ENCODE measurements at places on chromosomes 4 and X. TPM values are rescaled to one million over a fixed set of nuclear protein-coding genes. Genes with fewer than 3 reads are reported as not detected.

Gene JCHAIN
- not detected for total RNA-seq

Gene TBC1D9
- total RNA-seq: 17.4 TPM

Gene PNCK
- total RNA-seq: not detected

Gene GLOD5
- total RNA-seq: not detected

Gene FHIP1A
- total RNA-seq: 19.8 TPM

Gene ARHGAP4
- total RNA-seq: 2.3 TPM

Gene CYSLTR1
- 0.16 TPM for total RNA-seq

Gene NDUFC1
- 86.1 TPM for total RNA-seq

DNA sequence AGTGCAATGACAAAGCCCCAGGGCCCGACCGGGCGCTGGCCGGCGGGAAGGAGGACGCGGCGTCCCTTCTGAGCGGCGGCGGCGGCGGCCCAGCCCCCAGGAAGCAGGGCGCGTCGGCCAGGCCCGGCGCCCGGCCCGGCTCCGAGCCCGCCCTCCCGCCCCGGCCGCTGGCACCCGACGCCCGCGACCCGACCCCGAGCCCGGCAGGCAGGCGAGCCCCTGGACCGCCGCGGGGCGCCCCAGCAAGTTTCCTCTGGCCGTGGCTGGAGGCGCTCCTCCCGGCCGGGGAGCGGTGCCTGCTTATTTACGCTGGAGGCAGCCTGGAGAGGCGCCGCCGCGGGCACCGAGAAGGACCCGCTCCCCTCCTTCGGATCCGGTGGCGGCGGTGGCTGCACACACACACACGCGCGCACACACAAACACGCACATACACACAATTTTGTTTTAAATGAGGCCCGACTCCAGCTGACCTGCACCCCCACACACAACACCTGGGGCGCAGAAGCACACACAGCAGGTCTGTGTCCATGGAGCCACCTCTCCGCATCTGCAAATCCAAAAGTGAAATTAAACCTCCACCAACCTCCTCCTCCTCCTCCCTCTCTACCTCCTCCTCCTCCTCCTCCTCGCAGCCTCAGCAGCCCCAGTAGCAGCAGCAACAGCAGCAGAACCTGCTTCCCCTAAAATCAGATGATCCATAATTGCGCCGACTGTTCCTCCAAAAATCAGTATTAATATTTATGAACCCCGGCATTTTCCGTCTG is 669 bp downstream of the IRF2 start:
- peak; percentile 44 for DNase-seq
- H3K4me3 ChIP-seq: peak overlapping the region; percentile 99
- peaks cover 23% of the 10 kb centered on the region for H3K4me1 ChIP-seq

DNA sequence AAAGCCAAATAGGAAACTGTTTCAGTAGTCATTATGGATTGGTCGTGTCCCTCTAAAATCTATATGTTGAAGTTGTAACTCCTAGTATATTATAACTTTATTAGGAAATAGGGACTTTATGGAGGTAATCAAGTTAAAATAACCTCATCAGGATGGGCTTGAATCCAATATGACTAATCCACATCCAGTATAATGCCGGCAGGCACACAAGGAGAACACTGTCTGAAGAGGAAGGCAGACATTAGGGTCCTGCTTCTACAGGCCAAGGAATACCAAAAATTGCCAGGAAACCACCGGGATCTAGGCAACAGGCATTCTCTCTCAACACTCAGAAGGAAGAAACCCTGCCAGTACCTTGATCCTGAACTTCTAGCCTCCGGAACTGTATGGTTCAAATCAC is 130.3 kb downstream of the ATP10D start:
- DNase-seq: peak; percentile 20
- peaks cover 5% of the 10 kb centered on the region for H3K36me3 ChIP-seq
- H3K27ac ChIP-seq: no peak overlapping the region
- H3K4me3 ChIP-seq: no peak overlapping the region
- H3K27me3 ChIP-seq: no peaks in the 10 kb centered on the region

DNA sequence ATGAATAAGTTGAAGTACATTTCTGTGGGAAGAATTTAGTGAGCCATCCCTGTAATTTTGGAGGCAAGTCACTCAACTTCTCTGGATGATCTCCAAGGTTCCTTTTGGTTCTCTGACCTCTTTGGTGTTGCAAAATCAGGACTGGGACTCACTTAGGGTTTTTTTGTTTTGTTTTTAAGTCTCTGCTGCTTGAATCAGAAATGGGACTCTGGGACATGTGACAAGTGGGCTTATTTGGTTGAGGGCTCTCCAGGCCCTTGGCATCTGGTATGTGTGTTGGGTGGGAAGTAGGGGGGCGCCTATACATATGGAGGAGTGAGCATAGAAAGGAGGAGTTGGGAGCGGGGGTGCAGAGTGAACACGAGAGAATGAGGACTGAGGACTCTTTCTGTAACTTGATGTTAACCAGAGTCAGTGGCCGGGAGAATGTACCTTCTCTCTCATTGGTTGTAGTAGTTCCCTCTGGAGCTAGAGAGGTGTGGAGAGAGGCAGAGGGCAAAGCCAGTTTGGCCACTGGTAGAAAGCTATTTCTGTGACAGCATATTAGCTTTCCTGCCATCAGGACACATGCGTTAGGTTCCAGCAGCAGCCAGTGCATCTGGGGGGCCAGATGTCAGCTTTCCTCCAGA is 1.9 kb downstream of the ARHGAP10 start:
- H3K4me3 ChIP-seq: peak overlapping the region; percentile 86
- no peaks in the 10 kb centered on the region for H3K27me3 ChIP-seq
- H3K4me1 ChIP-seq: peaks cover 28% of the 10 kb centered on the region

GRCh38 chr4:39470402-39470801 is 11.5 kb downstream of the LIAS start:
- H3K4me3 ChIP-seq: no peak overlapping the region
- H3K36me3 ChIP-seq: peaks cover 70% of the 10 kb centered on the region
- H3K27me3 ChIP-seq: no peaks in the 10 kb centered on the region
- H3K27ac ChIP-seq: no peak overlapping the region
- DNase-seq: no peak

- H3K4me1 ChIP-seq: no peaks in the 10 kb centered on the region
- peak; percentile 4 for DNase-seq
- H3K27ac ChIP-seq: no peak overlapping the region
- H3K36me3 ChIP-seq: no peaks in the 10 kb centered on the region
These were observed 431.2 kb upstream of the FAM47C start for GRCh38 chrX:36577006-36577405.

DNA sequence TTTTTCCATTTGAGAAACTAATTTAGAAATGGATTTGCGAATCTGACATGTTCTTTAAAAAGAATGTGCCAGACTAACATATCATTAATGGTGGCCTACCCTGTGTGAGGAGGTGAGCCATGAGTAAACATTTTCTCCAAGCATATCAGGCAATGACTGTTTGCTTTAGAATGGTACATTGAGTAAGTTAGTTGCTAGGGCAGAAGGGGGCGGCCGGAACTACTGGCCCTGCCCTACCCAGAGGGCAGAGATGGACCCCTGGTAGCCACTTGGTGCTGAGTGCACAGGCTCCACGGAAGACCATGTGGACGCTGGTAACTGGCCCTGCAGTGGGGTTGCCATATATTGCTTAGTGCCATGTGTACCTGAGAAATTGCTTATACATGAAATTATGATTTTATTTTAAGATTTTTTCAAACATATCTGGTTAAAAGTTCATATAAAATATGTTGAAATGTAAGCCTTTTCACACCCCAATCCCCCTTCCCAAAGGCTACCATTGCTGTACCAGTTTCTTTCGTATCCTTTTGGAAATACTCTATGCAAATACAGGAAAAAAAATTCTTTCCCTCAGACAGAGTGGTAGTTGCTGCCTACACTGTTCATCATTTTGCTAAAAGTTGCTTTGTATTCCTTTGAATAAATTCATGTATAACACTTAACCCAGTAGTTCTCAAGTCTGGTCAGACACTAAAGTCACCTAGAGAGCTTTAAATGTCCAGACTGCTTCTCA is 8.8 kb downstream of the FNIP2 start:
- no peak overlapping the region for H3K27ac ChIP-seq
- no peaks in the 10 kb centered on the region for H3K27me3 ChIP-seq
- no peaks in the 10 kb centered on the region for H3K36me3 ChIP-seq

- no peaks in the 10 kb centered on the region for H3K36me3 ChIP-seq
- no peaks in the 10 kb centered on the region for H3K27me3 ChIP-seq
- no peak for DNase-seq
- H3K27ac ChIP-seq: no peak overlapping the region
- no peaks in the 10 kb centered on the region for H3K4me1 ChIP-seq
- H3K4me3 ChIP-seq: no peak overlapping the region
These were observed 368.8 kb downstream of the ANKRD50 start for GRCh38 chr4:124343661-124344171.

DNA sequence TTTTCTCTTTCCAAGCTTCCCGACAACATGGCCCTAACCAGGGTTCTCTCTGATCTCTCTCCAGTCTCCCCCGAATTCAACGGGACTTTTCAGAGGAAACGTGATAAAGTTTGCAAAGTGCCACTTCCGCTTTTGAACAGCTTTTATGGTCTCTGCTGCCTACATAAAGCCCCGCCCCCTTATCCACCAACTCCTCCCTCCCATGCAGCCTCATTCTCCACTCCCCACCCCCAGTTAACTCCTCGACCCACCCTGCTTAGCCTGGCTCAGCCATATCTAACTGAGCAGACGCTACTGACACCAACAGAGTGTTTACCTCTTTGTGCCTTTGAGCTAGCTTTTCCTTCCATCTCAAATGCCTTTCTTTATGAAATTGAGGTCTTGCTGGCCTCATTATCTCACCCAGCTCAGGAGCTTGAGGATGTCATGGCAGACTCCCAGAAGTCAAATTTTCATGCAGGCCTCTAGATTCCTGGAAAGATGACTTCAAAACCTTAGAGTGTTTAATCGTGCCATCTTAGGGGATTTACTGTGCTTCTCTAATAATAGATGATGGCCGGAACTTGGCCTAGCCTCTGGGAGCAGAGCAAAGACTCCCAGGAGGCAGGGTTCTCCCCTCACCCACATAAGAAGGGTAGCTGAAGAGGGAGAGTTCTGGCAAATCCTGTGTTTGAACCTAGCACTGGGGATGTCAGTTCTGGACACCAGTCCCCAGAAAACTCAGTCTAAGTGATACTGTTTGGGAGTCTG is 606.0 kb downstream of the BCOR start:
- no peak for DNase-seq
- no peaks in the 10 kb centered on the region for H3K36me3 ChIP-seq
- H3K27me3 ChIP-seq: peaks cover 79% of the 10 kb centered on the region
- no peak overlapping the region for H3K27ac ChIP-seq

DNA sequence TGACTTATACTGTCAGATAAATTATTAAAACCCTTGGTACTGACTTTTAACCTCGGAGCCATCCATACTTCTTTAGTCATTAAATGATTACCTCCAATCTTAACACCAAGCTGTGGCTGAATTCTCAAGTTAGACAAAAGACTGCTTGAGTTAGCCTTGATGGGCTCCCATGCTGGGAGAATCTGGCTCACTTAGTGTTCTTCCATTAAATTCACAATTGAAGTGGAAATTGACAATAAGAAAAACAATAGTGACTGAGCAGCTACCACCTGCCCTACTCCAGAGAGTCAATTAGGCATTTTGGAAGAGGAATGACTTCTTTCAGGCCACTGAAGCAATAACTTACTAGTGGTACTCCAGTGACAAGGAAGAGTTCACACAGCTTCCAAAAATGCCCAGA is 503.0 kb upstream of the CPXCR1 start:
- no peak for DNase-seq
- H3K36me3 ChIP-seq: no peaks in the 10 kb centered on the region
- H3K27me3 ChIP-seq: no peaks in the 10 kb centered on the region
- no peak overlapping the region for H3K4me3 ChIP-seq

- H3K27ac ChIP-seq: no peak overlapping the region
- DNase-seq: no peak
- no peak overlapping the region for H3K4me3 ChIP-seq
- H3K4me1 ChIP-seq: peaks cover 17% of the 10 kb centered on the region
These were observed 10.6 kb downstream of the G3BP2 start for GRCh38 chr4:75662626-75663025.

DNA sequence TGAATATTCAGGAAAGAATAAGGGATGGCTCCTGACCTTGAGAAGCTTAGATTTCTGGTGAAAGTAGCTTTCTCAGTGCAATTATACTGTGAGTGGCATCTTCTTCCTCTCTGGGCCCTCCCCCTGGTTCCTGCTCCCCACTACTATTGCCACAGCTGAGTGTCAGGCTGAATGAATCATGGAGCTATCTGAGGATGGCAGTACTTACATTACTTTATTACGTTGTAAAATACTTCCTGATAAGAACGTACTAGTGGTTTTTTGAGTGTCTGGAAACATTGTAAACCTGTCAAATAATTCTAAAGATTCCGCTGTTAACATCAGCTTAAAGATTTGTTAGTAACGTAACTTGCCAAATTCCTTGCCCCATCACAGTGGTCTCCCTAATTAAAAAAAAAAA is 36.2 kb downstream of the ARHGAP10 start:
- peaks cover 34% of the 10 kb centered on the region for H3K4me1 ChIP-seq
- no peaks in the 10 kb centered on the region for H3K36me3 ChIP-seq
- H3K4me3 ChIP-seq: no peak overlapping the region
- H3K27me3 ChIP-seq: no peaks in the 10 kb centered on the region
- H3K27ac ChIP-seq: no peak overlapping the region
- DNase-seq: peak; percentile 57

DNA sequence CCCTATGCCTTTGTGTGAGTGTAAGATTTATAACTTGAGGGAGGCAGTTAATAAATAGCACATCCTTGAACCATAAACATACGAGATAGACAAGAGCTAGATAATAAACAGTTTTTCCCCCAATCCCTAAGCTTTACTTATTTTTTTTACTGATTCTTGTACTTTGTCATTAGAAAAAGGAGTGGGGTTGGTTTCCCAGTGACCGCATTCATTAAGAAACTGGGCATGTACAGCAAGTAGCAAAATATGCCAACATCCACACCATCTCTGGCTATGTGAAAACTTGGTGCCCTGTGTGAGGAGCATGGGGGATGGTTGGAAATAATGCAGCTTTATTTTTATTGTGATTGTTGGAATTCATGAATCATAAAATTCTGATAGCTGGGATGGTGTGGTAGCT is 176.2 kb downstream of the CBR4 start:
- DNase-seq: no peak
- peak overlapping the region; percentile 93 for H3K4me3 ChIP-seq
- peaks cover 56% of the 10 kb centered on the region for H3K36me3 ChIP-seq

DNA sequence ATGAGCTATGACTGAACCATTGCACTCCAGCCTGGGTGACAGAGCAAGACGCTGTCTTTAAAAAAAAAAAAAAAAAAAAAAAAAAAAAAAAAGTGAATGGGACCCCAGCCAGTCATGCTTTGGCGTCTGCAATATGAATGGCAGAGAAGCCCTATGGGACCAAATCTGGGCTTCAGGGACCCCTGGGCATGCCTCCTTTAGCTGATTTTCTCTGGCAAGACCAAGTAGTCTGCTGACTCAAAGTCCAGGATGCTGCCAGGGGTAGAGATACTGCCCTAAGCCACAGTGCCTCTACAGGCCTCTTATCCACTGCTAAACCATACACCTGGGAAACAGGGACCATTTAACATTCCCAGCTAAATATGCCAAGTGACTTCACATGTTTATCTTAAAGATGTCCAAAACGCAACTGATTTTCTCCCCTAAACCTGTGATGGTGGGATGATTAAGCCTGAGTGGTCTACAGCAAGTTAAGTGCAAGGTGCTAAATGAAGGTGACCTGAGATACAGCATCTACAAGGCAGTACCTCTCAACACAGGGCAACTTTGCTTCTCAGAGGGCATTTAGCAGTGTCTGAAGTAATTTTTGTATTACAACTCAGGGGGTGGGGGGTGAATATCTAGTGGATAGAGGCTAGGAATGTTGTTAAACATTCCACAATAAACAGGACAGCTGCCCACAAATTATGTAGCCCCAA is 5.8 kb downstream of the RPS4X start:
- H3K4me3 ChIP-seq: peak overlapping the region; percentile 90
- DNase-seq: no peak
- no peaks in the 10 kb centered on the region for H3K27me3 ChIP-seq
- H3K27ac ChIP-seq: peak overlapping the region; percentile 68
